G401 (cell line): ENCODE measurements at places on chromosomes 2 and 18. TPM values are rescaled to one million over a fixed set of nuclear protein-coding genes. Genes with fewer than 3 reads are reported as not detected.

The KCNE4 gene
- total RNA-seq: not detected in 2 replicates

The SNORC gene
- 0.03 TPM in 1 of 2 replicates, not detected in the other for total RNA-seq

The EIF2AK2 gene
- 6.8 and 19.8 TPM in 2 replicates for total RNA-seq

The POTEF gene
- total RNA-seq: 0.10 TPM in 1 of 2 replicates, not detected in the other

The RNMT gene
- 36.7 and 44.6 TPM in 2 replicates for total RNA-seq

The POTEC gene
- total RNA-seq: not detected in 2 replicates

The PTPN4 gene
- 14.0 and 33.9 TPM in 2 replicates for total RNA-seq

The IER3IP1 gene
- 29.2 and 34.2 TPM in 2 replicates for total RNA-seq

The DNPEP gene
- total RNA-seq: 65.8 and 67.4 TPM in 2 replicates

The SIX3 gene
- total RNA-seq: not detected in 2 replicates

The GATA6 gene
- 0.31 and 2.6 TPM in 2 replicates for total RNA-seq

The DSG4 gene
- total RNA-seq: not detected in 2 replicates

The IL1F10 gene
- total RNA-seq: not detected in 2 replicates

The AQP12A gene
- total RNA-seq: not detected in 2 replicates

DNA sequence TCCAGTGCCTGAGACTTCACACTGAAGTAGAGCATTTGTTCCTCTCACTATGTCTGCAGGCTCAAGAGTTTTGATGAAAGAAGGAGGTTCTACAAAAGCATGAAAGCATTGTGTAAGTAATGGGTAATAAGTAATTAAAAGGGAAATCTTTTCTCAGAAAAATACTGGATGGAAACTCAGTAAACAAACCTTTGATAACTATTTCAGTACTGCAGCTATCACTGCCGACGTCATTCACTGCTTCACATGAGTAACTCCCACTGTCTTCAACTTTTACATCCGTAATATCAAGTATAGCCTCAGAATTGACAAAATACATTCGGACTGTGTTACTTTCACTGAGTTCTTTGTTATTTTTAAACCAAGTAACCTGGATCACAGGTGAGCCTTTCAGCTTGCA is 72.7 kb downstream of the TTN start:
- DNase-seq: no peak

DNA sequence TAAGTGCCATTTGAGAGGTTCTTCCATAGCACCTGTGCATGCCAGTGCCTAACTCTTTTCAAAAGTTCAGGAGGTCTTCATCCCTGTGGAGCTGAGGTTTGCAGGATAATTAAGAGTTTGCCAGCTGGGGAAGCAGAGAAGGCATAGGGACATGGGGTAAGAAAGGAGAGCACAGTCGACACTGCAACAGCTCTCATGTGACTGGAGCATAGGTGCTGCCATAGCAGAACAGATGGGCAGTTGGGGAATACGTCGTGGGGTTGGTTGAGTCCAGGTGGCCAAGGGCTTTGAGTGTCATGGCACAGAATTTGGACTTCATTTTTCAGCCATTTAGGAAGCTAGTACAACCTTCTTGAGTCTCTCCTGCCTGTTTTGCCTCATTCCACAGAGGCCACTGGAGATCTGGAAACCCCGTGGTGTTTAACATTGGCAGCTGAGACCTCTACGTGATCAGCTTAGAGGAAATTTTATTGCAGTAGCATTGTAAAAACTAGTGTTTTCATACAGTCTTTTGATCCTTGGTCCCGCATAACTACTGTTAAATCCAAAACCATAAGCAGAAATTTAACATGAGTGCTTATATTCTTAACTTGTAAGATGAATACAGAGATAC is 65.1 kb downstream of the CRIM1 start:
- DNase-seq: no peak

- DNase-seq: no peak
Observed at GRCh38 chr2:229993236-229993635, 70.9 kb downstream of the FBXO36 start.

DNA sequence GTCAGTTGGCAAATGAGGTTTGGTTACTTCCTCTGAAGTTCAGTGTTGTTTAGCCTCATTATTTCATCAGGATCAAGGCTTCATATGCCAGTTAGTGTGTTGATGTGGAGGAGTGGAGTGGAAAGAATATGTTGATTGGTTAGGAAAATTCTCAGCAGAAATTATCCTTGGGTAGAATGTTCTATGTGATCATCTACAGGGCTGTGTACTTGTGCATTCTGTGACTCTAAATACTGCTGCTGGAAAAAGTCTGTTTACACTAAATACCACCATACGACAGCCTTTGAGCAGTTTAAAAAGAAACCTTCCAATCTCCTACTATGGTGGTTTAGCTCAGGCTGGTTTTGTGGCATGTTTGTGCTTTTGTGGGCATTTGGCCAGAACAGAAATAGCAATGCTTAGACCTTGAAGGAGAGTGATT is 25.8 kb downstream of the CAB39 start:
- DNase-seq: peak; percentile 48

DNA sequence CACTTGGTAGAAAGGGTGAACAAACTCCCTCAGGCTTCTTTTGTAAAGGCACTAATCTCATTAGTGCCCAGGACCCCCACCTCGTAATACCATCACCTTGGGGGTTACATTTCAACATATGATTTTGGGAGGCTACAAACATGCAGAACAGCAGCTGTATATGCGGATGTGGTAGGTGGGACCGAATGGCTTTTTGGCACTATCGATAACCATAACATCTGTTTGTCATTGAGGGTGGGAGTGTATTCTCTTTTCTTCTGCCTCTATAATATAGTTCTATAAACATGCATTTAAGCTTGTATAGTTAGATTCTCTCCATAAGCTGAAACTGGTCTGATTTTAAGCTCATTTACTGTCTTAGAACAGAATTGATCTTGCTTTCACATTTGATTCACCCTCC is 239.1 kb upstream of the BOD1L2 start:
- no peak for DNase-seq

GRCh38 chr18:5475267-5475666 is 68.5 kb downstream of the EPB41L3 start:
- DNase-seq: no peak

DNA sequence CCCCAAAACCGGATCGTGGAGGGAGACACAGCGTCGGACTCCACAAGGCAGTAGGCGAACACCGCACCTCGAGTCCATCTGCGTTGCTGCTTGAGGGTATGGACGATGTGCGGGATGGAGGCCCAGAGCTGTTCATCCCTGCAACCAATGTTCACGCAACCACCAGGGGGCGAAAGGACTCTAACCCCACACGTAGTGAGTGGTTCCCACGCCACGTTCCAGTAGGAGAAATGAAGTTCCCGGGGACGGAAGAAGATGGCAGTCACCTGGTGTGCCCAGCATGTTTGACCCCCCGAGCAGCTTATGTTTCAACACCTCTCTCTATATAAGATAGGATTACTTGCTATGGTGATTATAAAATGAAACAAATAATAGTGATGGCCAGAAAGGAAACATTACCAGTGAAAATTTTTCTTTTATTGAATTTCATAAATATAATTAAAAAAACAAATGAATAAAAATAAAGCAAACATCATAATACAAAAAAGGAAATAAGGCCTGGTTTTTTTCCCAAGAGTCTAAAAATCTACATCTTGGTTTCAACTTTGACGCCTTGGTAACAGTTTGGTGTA is 184.3 kb downstream of the SH3BP4 start:
- DNase-seq: peak; percentile 52

DNA sequence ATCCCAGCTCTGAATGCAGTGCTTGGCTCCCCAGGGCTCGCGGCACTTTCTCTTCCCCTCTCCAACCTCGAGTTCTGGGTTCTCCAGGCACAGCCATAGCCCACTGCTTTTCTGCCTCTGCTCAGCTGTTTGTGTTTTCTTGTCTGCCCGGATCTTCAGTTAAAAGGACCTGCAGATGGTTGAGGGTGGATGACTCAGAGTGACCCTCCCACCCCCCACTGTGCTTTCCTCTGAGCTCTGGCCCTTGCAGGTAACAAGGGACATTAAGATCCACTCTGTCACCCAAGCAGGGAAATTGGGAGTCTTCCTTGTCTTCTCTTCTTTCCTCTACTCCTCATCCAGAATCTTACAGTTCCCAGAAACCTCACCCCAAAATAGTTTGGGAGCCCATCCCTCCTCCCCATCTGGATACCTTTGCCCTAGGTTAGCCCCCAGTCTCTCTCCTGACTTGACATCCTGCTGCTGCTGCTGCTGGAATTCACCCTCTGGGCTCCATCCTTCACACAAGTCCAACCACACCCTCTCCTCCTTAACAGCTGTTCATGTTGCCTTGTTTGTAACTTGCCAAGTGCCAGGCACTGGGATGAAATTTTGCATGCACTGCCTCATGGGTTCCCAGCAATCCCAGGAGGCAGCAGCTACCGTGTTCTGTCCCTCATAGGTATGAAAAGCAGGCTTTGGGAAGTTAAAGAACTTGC is 157.9 kb upstream of the TTC39C start:
- DNase-seq: no peak

GRCh38 chr2:223187256-223187655 is 135.3 kb downstream of the KCNE4 start:
- DNase-seq: no peak

- no peak for DNase-seq
Observed at GRCh38 chr2:58508006-58508405, 266.9 kb upstream of the FANCL start.

DNA sequence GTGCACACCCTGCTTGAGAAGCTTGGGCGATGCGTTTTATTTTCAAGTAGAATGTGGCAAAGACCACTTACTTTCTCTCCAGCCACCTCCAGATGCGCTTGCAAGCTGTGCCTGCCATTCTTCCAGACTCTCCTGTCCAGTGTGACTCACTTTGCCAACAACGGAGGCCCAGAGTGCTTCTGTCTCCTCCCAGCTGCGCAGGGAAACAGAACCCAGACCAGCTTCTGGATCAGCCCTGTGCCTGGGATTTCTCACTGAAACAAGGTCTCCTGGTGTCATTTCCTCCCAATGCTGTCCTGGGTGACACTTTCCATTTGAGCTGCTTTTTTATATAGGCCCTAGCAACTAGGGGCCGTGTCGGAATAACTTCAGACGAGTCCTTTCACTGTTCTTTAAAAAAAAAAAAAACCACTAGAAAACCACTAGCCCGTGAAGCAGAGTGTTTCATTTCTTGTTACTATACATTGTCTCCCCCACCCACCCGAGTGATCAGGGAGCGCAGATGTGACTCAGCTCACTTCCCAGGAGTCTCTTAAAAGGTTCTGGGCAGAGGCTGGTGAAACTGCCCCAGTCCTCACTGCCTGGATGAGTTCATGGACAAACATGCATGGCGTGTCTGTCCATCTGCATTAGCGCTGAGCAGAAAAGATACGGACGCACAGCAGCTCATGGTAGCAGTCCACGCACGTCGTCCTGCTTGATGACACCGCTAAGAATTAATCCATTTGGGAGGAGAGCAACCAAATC is 25.3 kb upstream of the RPL31 start:
- no peak for DNase-seq

- DNase-seq: no peak
Observed at GRCh38 chr2:191478799-191479679, 198.9 kb upstream of the NABP1 start.

GRCh38 chr2:74880054-74880728 is 46.3 kb downstream of the HK2 start:
- no peak for DNase-seq

GRCh38 chr18:10852385-10853303 is 296.7 kb downstream of the PIEZO2 start:
- DNase-seq: no peak

DNA sequence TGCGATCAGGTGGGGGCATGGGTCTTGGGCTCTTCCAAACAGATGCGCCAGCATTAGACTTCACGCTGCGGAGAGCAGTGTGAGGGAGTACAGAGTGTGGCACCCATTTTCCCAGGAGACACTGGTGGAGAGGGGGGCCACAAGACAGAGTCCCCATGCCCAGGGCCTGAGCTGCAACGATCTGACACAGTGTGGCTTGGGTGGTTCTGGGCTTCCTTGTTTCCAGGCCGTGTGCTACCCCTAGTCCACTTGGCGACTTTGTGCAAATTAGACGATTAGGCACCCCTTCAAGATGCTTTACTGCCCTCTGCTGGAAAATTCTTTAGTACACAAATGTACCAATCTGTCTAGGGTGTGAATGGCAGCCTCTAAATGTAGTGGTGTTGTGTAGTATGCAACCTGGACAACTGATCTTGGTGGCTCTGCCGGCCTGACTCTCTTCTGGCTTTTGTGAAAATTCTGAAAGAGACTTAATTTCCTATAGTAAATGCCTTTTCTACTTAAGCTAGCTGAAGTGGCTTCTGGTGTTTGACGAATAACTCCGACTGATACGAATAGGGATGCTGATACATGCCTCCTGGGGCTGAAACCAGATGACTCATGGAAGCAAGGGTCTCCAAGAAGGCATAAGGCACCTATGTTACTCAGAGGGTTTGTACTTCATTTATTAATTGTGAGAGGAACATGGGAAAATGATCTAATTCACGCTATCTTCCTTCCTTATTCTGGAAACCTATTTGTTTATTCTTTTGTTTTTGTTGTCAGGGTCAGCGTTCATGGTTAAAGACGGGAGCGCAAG is 92.3 kb upstream of the SMAD2 start:
- DNase-seq: peak; percentile 65

GRCh38 chr2:24697792-24698191 is 95.4 kb downstream of the PTRHD1 start:
- no peak for DNase-seq

- DNase-seq: no peak
Observed at GRCh38 chr2:20410556-20411277, 36.2 kb upstream of the RHOB start.

- DNase-seq: no peak
Observed at GRCh38 chr2:160331258-160332025, 131.4 kb upstream of the ITGB6 start.

DNA sequence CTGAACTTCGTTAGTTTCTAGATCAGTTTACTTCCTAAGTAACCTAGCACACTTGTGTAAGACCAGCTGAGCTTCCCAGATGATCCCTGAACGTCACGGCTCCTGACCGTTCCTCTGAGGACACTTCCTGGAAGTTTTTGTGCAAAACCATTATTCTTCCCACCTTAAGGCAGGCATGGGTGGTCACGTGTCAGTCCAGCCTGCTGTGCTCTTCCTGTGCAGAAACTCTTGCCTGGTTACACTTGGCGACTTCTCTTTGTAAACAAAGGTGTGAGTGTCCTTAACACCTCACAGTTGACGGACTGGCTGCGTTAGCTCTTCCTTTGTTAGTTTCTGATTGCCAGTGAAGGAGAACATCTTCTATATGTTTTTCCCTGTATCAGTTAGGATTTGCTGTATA is 118.3 kb downstream of the SH3RF3 start:
- DNase-seq: no peak

DNA sequence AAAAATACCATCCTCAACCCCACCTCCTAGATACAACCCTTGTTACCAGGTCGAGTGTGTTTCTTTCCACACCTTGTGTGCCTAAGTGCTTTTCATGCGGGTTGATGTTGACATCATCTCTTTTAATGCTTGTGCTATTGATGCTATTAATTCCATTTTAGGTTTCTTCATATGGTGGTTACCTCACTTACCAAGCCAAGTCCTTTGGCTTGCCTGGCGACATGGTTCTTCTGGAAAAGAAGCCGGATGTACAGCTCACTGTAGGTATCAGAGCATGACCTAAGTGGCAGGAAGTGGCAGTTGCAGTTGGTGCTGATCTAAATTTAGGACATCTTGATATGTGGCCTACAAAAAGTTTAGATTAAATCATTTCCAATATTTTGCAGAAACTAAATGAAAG is 149.9 kb upstream of the TTC39C start:
- no peak for DNase-seq

GRCh38 chr2:43333656-43334144 is 107.3 kb upstream of the ZFP36L2 start:
- DNase-seq: no peak
